Stromal cell of bone marrow (primary cell): ENCODE measurements at places on chromosomes 12 and 14.

GRCh38 chr12:78096909-78097597 is 266.4 kb downstream of the NAV3 start:
- DNase-seq: peak; percentile 40

GRCh38 chr14:79585845-79586244 is 625.5 kb downstream of the DIO2 start:
- no peak for DNase-seq

DNA sequence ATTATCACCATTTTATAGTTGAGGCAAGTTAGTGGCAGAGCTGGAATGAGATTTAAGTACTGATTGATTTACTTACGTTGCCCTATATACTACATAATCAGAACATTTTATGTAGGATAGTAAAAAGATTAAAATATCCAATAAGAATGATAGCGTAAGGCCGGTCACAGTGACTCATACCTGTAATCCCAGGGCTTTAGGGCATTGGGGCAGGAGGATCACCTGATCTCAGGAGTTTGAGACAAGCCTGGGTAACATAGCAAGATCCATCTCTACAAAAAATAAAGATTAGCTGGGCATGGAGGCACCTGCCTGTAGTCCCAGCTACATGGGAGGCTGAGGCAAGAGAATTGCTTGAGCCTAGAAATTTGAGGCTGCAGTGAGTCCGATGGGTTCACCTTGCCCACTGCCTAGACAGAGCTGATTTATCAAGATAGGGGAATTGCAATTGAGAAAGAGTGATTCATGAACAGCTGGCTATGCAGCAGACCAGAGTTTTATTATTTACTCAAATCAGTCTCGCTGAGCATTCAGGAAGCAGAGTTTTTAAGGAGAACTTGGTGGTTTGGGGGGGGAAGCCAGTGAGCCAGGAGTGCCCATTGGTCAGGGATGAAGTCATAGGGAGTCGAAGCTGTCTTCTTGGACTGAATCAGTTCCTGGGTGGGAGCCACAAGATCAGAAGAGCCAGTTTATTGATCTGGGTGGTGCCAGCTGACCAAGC is 24.7 kb upstream of the SGPP1 start:
- peak; percentile 64 for DNase-seq

DNA sequence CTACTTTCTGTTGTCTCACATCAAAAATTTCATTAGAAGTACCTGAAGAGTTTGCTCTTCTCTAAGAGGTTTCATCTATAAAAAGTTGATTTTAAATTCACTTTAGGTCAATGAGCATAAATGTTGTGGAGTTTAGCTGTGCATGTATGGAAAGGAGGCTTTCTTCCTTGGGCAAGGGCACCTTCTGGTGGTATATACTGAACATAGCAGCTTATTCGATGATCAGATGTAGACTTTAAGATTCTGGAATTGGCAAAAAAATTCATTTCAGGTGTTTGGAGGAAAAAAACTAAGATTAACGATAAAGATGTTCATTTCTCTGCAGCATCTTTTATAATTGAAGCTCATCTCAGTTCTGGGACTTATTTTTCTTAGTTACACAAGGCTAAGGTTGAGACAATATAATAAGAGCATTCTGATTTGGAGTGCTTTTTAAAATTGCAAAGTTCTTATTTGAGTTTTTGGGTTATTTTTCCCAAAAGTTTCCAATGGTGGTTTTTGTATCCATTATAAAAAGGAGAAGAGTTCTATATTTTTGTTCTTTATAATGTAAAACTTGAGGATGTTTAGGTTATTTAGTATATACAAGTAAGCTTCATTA is 46.8 kb downstream of the TMEM117 start:
- peak; percentile 29 for DNase-seq

DNA sequence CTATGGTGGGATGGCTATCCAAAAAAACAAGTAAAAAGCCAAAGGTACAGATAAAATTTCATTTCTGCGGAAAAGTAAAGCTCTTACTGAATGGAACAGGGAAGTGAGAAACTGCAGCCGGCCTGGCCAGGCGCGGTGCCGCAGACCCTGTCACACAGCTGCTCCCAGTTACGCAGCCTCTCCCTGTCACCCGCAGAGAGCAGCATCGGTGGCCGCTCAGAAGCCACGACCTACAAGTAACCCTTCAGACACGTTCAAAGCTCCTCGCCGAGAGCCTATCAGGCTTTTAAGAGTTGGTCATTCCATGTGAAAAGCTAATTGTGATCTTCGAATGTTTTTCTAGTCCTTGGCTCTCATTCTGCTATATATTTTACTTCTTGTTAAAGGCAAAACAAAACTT is 11.0 kb upstream of the ANKLE2 start:
- DNase-seq: no peak

DNA sequence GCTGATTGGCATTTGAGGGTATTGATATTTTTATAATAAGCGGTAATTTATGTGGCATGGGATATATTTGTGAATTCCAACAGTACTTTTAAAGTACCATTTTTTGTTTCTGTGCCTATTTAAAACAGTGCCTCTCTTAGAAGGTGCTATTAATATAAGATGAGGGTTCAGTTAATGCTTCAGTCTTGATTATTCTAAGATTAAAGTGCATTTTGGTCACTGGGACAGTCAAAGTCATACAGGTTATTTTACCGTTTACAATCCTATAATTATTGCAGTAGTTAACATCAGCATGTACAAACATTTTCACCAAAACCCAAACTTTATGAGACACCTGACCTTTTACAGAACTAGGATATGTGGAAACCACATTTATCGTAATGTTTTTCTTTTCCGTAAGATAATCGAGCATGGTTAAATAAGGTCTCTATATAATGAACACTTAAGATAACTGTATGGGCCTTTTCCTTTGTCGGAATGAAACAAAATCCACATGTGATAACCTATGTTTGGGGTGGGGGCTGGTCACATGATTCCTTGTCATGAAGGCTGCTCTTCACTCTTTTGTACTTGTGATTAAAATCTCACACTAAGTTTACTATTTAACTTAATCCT is 37.7 kb upstream of the DNM1L start:
- no peak for DNase-seq

GRCh38 chr14:77004711-77005460 is 23.6 kb downstream of the IRF2BPL start:
- DNase-seq: no peak

- no peak for DNase-seq
Measured at GRCh38 chr12:10069976-10070375, 28.8 kb downstream of the CLEC1A start.

DNA sequence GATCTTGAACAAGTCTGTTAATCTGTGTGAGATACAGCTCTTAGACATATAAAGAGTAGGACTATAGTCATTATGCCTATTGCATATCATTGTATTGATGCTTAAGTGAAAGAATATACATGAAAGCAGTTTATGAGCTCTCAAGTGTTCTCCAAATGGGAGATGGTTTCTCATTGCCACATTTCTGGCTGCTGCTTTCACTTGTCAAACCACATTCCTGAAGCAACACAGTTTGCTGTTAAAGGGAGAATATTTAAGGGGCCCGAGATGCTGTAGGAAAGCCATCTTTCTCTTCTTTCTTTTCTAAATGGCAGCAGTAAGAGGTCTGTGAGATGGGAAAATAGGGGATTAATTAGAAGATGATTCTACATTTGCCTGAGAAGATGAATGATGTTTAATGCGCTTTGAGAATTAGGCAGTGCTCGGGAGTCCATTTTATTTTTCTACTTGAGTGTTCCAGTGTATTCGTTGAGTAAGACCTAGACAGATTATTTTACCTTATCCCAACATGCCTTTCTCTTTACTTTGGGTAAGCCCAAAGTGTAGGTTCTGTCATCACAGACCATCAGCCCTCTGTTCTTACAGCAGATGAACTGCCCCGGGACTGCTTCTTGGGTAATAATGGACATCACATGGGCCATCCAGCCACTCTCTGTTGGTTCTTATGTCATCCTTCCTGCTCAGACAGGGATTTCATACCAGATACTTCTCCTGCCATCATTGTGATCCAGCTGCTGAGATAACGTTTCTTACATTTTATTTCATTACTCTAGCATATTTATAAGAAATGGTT is 35.6 kb downstream of the ANO4 start:
- DNase-seq: no peak

- DNase-seq: no peak
Measured at GRCh38 chr12:25701290-25701689, 148.2 kb upstream of the LMNTD1 start.

DNA sequence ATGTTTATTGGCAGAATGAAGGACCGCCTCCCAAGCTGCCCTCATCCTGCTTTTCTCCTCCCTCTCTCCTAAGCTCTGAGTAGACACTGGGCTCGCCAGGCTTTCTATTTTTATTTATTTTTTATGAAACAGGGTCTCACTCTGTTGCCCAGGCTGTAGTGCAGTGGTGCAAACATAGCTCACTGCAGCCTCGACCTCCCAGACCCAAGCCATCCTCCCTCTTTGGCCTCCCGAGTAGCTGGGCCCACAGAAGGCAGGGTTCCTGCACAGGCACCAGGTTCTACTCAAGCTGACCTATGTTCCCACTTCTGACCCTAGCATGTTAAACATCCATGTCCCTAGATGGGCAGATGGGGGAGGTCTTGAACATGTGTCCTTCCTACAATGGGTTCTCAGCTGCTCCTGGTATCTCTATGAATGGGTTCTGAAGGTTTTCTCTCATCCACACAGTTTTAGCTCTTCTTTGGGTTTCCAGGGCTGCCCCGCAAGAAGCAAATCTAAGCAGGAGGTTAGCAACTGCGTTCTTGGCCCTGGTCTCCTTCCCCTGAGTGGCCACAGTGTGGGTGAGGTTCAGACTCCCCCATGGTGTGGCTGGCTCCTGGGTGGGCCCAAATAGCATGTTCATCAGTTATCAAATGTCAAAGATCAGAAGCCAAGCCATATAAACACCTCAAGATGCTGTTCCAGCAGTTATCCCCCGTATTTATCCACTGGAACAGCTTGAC is 167.3 kb downstream of the ZFP36L1 start:
- no peak for DNase-seq

DNA sequence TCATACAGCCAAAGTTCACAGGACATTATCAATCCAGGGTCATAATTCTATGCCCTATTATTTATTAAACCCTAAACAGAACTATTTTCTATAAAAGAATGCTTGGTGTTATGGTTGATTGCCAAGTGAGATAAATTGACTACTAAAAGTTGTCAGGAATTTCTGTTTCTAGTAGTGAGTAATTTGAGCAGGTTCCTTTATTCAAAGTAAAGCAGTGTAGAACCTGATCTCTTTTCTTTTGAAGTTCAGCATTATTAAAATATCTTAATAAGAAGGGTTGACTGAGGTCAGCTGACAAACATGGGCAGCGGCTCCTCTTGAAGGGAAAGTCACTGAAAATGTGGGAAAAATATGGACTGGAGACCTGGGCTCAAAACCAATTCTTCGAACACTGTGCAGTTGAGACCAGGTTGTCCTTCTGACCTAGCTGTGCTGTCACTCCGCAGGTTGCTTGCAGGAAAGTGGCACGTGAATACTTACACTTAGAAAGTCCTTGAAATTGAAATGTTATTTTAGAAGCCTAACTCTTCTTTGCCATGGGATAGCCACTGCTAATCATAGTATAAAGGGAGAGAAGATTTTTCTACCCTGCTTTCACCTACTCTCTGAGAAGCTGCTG is 141.0 kb downstream of the RASSF9 start:
- DNase-seq: no peak

DNA sequence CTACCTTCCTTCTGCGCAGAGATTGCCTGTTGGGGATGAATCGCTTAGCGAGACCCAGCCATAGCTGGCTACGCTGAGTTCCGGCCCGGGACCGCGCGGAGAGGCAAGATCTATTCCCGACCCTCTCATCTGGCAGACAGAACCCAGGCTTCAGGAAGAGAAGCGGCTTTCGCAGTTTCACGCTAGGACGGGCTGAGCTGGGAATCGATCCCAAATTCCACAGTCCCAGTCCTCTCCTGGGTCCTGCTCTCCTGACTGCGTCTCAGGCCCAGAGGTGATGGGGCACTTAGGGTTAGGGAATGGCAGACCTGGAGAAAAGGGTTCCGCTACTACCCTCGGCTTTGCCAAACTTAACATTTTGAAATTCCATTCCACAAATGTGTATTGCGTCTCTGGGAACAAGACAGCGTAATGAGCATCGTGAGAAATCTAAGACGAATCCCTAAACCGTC is 2.8 kb downstream of the PTPN21 start:
- no peak for DNase-seq

- DNase-seq: no peak
Measured at GRCh38 chr14:54219261-54220070, 177.3 kb upstream of the CDKN3 start.

DNA sequence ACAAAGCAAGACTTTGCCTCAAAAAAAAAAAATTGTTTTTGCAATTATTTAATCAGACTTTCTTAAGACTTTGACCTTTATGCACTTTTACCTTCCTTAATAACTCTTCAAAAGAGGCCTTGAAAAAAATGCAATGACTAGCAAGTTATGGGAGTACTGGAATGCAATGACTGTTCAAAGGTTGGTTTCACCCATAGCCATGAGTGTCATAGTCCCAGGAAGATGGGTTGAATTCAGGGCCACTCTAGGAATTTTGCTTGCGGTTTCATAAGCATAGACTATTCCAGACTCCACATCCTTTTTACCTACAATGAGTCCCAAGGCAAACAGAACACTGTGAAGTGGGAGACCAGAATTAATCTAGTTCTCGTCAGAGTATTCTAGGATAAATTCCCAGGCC is 29.4 kb upstream of the DENND5B start:
- DNase-seq: no peak

GRCh38 chr12:93261505-93262094 is 116.1 kb upstream of the NUDT4 start:
- no peak for DNase-seq

DNA sequence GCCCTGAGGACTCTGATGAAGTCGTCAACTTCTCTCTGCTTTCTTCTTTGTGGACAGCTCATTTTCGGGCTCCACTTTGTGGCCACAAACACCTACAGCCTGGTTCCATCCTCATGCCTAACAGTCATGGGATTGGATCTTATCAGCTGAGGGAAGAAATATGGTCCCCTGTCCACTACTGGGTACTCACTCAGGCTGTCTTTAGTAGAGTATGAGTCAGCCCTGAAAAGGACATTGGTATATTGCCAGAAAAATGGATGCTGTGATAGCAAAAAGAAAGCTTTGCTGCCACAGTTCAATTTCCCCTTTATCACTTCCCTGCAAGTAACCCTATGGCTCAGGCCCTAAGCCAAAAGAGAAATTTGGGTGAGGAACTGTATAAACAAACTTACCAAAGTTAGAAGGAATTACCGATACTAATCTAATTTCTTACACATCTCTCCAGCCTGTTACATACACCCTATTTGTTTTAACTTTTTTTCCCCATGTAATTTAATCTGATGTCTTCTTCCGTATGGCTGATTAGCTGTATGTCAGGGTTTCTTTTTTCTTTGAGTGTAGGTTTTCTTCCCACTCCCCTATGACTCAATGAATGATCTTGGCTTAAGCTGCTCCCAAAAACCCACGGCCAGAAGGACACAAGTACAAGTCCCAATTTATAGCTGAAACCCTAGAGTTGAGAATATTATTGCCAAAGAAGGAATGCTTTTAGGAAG is 29.1 kb downstream of the MTHFD1 start:
- no peak for DNase-seq

DNA sequence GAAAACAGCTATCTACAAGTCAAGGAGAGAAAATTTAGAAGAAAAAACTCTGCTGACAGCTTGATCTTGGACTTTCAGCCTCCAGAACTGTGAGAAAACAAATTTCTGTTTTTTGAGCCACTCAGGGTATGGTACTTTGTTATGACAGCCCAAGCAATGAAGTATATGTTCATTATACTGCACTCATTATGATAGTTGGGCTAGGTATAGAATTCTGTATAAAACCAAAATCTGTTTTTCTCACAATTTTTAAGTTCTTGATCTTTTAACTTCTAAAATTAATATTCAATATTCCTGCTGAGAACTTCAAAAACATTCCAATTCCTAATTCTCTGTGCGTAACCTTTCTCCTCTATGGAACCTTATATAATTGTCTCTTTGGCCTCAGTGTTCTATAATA is 200.8 kb downstream of the SLC5A8 start:
- DNase-seq: no peak
